ENCODE measurements at places on chromosomes 3 and 15.

- DNase-seq, result no peak
Observed at GRCh38 chr3:72155391-72156064, 370.6 kb upstream of the PROK2 start.

DNA sequence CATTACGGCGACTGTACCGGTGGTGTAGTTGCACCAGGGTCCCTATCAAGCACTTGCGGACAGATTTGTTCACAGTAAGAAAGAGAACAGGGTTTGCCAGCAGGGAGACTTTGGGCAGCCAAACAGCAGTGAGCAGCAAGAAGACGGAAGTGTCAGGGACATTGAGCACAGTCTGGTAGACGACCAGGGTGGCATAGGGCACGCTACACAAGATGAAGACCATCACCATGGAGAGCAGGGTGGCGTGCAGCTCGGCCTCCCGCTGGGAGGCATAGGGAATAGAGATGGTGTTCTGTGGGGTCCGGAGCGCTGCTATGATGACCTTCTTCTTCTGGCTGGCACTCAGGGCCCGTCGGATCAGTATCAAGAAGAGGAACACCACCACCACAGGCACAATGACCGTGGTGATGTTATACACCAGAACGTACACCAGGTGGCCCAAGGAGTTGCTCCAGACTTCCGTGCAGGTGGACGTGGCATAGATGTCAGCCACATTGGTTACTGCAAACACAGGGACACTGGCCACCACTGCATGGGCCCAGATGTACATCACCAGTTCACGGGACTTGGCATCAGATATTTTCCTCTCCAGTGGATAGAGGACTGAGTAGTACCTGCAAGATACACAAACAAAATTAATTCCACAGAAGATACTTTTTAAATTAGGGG is 19.1 kb upstream of the FSIP1 start:
- DNase-seq, result no peak

DNA sequence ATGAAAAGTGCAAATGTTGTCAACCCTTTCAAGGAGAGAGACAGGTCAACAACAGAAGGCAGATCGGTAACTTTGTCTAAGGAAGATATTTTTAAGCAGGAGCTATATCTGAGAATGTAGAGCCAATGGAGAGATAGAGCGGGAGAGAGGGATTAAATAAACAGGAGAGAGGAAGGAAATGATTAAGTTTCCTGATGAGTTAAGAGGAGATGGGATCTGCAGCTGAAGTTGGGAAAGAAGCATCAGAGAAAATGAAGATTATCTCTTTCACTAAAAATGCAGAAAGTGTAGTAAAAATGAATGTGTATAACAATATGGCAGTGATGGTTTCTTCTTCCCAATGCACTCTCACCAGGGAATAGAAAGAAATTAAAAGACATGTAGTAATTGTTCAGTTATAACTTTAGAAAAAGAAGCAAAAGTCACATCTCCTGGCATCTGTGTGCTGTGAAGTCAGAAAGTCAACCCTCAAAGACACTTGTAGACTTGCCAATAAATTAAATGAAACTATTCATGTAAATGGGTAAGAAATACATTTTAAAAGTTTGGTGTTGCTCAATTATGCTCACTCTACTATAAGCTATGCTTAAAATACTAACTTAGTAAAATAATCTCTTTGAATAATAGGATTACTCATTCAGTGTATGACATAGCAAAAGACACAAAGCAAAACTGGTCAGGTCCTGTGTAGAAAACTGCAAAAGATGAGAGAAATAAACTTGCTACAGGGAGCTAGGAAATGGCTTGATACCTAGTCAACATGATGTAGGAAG is 264.6 kb downstream of the ZIC4 start:
- DNase-seq, result no peak

DNA sequence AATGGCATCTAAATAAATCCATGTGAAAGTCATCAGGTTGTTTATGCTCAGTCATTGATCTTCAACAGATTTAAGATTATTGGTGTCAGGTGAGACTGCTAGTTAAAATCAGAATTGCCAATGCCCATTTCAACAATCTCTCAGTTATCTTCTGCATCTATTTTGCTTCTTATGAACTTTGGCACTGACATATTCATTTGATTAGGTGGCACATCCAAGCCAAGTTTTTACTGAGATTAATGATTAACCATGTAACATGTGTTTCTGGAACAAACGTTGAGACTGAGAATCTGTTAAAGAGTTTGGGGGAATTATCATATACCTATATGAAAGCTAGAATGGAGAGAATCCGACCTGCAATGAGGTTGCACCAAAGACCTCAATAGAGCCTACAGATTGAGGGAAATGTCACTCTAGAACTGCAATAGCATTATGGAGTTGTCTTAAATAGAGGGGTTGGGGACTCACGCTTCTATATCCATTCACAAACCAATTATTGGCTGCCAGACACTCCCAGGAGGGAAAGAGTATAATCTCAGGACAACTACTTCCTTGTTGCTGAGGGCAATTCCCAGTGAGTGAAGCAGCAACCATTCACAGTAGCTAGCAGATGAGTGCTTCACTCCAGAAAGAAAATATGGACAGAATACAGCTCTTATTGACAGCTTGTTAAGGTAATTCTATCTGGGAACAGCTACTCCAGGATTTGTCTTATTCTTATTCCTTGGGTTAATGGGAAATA is 891.3 kb downstream of the SQOR start:
- DNase-seq, result no peak

Data from KG1 (cell line).